ENCODE measurements at places on chromosomes 3 and 15. TPM values are rescaled to one million over a fixed set of nuclear protein-coding genes. Genes with fewer than 3 reads are reported as not detected.

GRCh38 chr15:87949575-87950223 is 306.8 kb downstream of the NTRK3 start:
- DNase-seq = no peak

DNA sequence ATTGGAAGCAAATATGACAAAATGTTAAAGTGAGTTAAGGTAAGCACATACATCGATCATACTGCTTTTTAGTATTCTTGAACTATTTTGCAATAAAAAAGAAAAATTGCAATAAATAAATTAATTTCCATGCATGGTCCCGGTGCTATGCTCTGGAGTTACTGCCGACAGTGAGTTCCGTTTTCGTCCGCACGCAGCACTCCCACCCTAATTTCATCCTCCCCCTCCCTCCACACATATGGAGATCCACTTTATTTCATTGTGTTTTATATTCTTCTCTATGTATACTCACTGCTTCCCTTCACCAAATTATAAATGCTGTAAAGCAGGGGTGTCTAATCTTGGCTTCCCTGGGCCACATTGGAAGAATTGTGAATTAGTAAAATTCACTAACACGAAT is 247.3 kb downstream of the THSD4 start:
- no peak for DNase-seq

GRCh38 chr15:91150502-91151160 is 50.6 kb downstream of the SV2B start:
- no peak for DNase-seq

DNA sequence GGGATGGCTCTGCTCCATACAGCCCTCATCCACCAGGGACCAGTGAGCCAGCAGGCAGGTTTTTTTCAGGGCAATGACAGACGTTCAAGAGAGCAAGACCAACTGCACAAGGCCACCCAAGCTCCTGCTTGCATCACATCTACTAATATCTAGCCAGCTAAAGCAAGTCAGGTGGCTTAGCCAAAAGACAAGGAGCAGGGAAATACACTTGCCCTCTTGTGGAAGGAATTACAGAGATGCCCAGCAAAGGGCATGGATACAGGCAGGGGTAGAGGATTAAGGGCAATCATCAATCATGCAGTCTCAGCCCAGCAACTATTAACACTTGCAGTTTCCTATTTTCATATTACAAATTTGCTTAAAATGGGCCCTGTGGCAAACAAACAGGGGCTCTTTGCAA is 81.5 kb upstream of the NTRK3 start:
- no peak for DNase-seq

- no peak for DNase-seq
These were observed 52.7 kb downstream of the CHST2 start for GRCh38 chr3:143172062-143172794.

- no peak for DNase-seq
These were observed 8.0 kb upstream of the KBTBD8 start for GRCh38 chr3:66989860-66990696.

- DNase-seq = no peak
These were observed 51.4 kb downstream of the FHIT start for GRCh38 chr3:61199843-61200242.

GRCh38 chr3:149590691-149591441 is 67.0 kb downstream of the WWTR1 start:
- DNase-seq = no peak

DNA sequence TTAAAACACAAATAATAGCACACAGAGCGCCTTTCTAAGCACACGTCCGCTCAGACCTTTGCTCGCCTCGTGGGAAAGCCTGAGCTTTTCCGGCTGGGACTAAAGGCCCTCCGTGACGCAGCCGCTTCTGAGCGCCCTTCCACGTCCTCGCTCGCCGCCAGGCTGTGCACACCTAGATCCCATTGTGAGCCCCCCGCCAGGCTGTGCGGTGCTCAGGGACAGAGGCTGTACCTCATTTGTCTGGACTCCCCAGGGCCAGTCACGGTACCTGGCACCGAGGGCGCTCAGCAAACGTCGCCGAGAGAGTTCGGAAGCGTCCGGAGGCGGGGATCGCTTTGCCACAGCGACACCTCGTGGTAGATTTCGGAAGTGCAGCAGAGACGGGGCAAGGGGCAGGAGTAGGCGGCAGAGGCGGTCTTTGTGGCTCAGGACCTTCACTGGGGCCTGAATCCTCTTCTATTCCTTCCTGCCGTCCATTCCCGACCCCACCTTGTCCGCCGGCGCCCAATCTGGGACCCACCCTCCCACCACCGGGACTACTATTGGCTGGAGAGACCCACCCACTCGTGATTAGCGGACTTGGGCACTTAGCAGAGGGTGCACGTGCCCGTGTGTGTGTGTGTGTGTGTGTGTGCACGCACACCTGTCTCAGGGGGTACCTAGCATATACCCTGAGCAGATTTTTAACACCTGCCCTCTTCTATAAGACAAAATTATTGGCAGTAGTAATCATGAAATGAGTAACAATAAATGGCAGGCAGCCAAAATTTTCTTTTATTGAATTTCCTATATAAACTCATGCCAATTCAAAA is 65.6 kb downstream of the RHCG start:
- peak; percentile 81 for DNase-seq

GRCh38 chr3:36416599-36416998 is 36.3 kb downstream of the STAC start:
- no peak for DNase-seq

DNA sequence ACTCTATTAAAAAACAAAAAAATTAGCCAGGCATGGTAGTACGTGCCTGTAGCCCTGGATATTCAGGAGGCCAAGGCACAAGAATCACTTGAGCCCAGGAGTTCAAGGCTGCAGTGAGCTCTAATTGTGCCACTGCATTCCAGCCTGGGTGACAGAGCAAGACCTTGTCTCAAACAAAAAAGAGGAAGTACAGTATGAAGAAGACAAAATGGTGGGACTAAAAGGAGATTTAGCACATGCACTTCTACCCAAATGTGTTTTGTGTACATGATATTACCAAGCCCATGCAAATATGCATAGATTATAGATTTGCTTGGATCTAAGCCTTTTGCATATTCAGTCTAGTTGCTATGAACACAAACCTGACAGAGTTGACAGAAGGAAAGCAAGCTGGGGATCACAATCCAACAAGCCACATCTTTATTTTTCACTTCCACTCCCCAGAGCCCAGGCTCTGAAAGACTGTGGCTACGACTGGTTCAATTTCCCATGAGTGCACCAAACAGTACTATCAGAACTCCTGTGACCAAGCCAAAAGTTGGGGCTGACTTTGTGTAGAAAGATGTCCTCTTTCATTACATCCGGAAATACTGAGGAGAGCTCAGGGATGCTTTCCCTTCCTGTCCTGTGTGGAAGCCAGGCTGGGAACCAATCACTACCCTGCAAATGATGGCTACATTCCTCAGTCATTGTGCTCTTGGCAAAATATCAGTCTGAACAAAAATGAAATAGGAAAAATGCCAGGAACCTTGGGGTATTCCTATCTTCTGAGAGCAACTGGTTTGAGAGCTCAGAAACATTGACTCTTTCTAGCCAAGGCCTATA is 49.4 kb downstream of the TGM4 start:
- DNase-seq = no peak

DNA sequence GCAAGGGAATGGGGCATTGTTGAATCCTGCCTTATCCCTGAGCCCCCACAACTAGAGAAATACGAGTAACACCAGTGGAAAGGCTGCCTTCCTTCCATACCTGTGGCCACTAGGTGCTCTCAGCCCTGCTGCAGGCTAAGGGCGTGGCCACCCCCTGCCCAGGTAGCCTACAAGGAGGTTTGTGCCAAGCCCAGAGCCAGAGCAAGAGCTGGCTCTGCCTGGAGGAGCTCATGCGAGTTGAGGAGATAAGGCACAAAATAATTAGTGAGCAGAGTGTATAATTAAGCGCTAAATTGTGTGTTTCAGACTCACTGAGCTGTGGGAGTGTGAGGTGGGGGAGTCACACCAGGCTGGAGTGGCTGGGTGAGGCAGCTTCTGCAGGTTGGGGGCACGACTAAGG is 49.2 kb downstream of the TPRA1 start:
- DNase-seq = no peak

- DNase-seq = no peak
These were observed 10.6 kb downstream of the SPRED1 start for GRCh38 chr15:38263251-38263650.

- DNase-seq = peak; percentile 83
These were observed 37.7 kb upstream of the FGD5 start for GRCh38 chr3:14780927-14781507.

DNA sequence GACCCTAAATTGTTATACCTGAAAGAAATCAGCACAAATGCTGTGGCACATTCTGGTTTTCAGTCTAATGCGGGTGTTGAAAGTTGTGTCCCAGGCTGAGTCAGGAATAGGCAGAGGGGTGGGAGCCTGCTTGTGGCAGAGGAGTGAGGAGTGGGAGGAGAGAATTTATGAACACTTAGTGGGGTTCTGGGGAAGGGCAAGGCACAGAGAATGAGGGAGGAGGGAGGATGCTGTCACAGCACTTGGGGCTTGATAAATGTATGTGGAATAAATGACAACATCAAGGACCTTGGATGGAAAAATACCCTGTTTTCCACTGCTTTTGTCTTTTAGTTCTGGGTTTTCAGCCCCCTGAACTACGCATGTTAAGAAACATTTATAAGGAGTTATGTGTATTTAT is 49.3 kb downstream of the ZNF621 start:
- DNase-seq = no peak

DNA sequence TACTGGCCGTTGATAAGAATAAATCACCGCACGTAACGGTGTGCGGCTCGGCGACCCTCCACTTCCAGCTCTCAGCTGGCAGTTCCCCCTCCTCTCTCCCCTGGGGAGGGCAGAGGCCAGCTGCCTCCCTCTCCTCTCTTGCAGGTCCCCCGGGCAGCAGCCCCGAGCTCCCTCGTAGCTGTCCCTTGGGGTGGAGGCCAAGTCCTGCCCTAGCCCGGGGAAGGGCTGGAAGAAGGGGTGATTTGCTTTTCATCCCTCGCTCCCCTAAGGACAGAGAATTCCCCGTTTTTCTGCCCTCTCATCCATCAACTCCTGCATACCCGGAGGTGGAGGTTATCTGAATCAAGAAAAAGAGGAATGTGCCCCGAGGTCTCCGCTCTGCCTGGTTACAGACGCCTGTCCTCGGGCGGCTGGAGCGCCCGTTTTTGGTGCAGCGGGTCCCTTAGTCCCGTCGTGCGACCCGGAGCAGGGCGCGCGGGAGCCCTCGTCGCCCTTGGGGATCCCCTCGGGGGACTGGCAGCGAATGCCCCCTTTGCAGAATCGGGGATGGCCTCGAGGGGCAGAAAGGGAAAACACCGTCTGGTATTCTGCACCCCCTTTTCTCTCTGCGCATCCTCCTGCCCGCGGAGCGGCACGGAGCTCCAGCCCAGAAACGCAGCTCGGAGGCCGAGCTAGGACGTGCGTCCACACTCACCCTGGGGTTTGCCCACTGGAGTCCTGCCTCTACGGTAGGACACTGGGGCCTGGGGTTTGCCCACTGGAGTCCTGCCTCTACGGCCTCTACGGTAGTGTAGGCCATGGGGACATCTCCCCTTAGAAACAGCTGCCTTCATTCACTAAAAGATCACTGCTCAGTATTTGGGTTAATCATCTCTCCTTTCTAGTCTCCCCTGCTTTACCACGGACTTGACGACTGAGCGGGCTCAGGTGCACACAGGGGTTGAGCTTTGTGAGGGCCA is 2.2 kb downstream of the PTPRG start:
- no peak for DNase-seq

WNT7A gene
- 0.69 TPM for total RNA-seq

BMF gene
- total RNA-seq = 11.8 TPM

PRR20G gene
- total RNA-seq = not detected

ADCY5 gene
- total RNA-seq = 3.5 TPM

POLR2H gene
- total RNA-seq = 65.3 TPM

MEX3B gene
- total RNA-seq = 1.4 TPM

ARHGEF26 gene
- 34.7 TPM for total RNA-seq

RTP1 gene
- total RNA-seq = not detected

GP5 gene
- not detected for total RNA-seq

C3orf85 gene
- total RNA-seq = not detected

All from lower leg skin (tissue), 4 donors.